CD4-positive, alpha-beta T cell treated with Interleukin-6 at 100 ng/mL for 8 hours (primary cell): ENCODE measurements at places on chromosomes 4 and X.

DNA sequence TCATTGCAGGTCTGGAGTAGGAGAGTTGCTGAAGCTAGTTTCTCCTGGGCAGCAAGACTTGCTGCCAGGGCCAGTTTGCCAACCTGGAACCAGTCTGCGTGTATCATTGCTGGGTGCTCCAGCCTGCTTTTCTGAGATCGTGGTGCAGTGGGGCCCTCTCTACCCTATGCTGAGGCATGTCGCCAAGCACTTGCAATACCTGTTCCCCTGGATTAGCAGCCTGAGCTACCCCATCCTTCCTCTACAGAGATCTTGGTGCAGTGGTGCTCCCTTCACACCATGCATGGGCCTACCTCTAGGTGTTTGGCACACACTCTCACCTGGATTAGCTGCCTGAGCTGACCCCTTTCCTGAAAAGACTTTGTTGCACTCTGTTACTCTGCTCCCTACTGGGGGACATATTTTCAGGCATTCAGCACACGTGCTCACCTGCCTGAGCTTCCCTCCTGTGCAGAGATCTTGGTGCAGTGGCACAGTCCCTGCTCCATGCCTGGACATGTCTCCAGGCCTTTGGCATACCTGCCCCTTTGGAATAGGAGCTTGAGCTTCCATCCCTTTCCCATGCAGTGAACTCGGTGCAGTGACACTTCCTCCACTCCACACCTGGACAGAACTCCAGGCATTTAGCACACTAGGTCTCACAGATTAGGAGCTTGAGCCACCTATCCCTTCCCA, 133.7 kb upstream of the CXCL13 start:
- no peak for DNase-seq

GRCh38 chr4:54976031-54976430, 149.4 kb downstream of the KDR start:
- DNase-seq, result no peak

DNA sequence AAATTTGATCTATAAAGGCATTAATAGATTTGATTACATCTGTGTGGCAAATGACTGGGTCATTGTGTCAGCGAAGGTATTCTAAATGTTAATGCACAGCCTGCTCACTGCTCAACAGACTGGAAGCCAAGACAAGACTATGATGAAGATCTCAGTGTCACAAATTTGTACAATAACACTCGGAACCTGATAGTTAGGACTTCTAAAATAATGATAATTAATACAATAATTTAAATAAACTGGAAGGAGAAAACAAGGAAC, 217.4 kb downstream of the CENPC start:
- no peak for DNase-seq

DNA sequence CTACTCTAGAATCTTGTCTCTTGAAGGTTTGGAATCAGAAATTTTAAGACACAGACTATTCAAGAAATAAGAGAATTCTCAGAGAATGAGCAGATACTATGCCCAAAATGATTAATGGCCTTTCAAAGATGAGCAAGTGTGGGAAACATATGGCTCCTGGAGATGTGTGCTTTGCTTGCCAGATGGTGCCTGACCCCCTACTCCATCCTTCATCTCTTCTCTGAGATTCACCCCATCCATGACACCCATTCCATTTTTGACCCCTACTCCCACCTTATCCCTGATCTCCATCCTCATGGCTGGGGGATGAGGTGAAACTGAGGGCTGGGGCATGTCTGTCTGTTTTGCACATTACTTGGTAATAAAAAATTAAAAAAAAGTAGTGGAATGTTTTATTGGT, 75.5 kb downstream of the GPC3 start:
- no peak for DNase-seq

DNA sequence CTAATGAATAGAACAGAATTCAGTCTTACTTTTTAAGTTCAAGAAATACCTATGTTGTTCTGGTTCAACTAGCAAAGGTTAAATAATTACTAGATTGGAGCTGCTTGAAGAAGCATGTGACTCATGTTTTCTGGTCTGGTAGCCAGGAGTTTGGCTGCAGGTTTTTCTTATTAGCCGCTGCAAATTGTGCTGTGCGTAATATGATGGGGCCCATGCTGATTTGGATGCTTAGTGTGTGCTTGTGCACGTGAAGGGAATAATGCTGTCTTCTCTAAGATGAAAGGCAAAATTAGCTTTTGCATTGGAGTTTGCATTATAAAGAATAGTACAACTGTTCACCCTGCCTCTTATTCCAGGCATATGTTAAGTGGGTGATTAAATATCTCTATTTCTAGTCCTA, 219.6 kb downstream of the SNCA start:
- DNase-seq, result no peak

DNA sequence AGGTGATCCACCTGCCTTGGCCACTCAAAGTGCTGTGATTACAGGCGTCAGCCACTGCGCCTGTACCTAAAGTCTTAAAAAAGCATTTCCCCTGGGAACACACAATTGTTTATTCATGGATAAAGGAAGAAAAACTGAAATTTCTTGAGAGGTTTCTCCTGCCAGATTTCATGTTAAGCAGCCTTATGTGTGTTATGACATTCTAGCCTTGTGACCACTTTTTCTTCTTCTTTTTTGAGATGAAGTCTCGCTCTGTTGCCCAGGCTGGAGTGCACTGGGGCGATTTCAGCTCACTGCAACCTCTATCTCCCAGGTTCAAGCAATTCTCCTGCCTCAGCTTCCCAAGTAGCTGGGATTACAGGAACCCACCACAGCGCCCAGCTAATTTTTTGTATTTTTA, 57.8 kb upstream of the PLAC8 start:
- DNase-seq, result no peak

DNA sequence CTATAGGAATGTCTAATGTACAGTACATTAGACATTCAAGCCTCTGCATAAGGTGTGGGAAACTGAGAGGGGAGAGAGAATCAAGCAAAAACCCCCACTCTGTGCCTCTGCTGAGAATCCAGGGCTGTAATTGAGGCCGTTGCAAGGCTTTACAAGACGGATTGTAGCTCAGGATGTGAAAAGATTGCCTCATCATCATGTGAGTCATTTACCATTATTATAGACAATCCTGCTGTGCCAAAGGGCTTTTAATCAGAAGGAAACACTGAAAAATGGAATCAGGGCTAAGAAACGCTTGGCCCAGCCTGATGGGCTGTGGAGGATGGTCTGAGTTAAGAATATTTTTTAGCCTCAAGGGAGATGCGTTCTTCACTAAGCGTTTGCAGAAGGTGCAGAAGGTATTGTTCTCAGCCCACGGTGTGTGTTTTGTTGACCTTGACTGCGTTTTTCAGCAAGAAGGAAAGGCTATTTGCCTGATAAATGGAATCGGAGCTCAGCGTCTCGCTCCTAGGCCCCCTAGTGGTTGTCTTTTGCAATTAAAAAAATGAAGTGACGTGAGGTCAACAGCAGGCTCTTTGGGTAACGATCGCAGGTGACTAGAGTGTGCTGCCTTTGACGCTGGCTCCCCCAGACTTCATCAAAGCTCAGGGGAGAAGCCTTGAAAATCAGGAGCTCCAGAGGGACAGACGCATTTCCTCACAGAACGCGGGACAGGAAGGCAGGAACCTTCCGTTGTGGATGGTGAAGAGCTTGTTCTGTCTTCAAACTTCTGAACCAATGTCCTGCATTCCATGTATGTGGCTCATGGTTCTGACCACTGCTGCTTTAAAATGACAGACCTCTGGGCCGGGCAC, 18.1 kb upstream of the CHRNA9 start:
- peak; percentile 78 for DNase-seq

GRCh38 chr4:54041100-54041499, 23.3 kb downstream of the CHIC2 start:
- no peak for DNase-seq

GRCh38 chrX:38651625-38652601, 90.6 kb downstream of the TSPAN7 start:
- no peak for DNase-seq

GRCh38 chr4:25437926-25438325, 60.9 kb downstream of the ANAPC4 start:
- DNase-seq, result no peak

GRCh38 chr4:99185581-99185980, 33.5 kb downstream of the ADH6 start:
- DNase-seq, result no peak

GRCh38 chrX:108304210-108304609, 134.0 kb downstream of the COL4A6 start:
- DNase-seq, result no peak

GRCh38 chr4:61517144-61517543, 317.0 kb downstream of the ADGRL3 start:
- no peak for DNase-seq

DNA sequence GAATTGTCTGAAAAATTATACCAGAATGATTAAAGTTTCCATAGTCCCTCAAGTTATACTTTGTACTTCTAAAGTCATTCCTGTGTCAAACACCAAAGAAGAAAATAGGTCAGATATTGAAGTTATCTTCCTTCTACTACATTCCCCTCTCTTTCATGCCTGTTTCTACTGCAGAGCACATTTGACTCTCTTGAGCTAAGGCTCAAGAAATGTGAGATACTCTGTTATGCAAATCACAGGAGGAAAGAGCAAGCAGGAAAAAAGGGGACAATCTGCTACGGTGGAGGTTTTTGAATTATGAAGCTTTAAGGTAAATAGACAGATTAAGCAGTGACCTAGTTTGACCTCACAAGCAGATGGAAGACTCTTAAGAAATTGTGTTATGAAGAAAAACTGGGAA, 198.9 kb upstream of the LDB2 start:
- DNase-seq, result no peak

- no peak for DNase-seq
These were observed 147.0 kb downstream of the CCSER1 start for GRCh38 chr4:90274175-90274574.

GRCh38 chr4:15894921-15895916, 43.3 kb downstream of the FGFBP1 start:
- DNase-seq, result no peak

DNA sequence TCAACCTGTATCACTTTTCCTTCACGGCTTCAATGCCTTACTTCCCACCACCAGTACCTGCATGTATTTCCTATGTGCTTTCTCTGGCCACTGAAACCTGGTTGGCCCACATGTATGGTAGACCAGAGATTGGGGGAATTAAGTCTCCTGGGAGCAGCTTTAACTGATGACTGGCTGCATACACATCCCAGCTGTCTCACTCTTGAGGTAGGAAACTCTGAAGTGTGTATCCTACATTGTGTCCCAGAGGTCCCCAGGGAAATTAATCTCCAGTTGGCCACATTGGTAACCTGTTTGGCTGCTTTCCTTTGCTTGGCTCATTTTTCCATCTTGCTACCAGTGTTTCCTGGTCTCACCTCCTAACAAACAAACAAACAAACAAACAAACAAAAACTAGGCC, 124.4 kb downstream of the ZNF827 start:
- no peak for DNase-seq

DNA sequence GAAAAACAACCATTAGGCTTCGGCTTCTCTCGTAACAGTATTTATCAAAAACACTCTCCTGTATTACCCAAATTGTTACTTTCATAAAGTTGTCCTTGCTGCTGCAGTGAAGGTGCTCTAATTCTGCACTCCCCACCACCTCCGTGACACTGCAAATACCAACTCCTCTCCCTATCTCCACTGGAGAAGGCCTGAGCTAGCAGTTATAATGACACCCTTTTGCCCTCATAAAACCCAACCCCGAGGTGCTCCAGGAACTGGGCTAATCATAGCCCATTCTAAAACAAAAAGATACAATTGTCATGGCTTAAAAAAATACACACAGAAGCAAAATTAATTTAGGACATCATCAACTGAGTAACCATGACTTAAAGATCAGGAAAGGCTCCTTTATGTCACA, 59.2 kb downstream of the MAP7D2 start:
- DNase-seq, result no peak

DNA sequence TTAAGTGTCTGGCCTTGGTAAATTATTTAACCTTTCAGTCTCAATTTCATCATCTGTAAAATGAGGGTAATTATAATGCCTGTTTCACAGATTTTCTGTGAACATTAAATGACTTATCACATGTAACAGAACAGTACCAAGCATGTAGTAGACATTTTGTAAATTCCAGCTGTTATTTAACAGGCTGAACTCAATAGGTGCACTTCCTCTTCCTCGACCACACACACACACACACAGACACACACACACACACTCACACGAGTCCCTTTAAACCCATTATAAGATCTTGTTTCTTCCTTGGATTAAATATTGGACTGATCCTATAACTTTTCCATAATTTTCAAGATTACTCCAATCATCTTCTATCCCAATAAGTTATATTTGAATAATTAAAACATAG, 53.4 kb upstream of the COL25A1 start:
- DNase-seq, result no peak

GRCh38 chr4:61489927-61490326, 289.8 kb downstream of the ADGRL3 start:
- no peak for DNase-seq

- DNase-seq, result no peak
These were observed 74.7 kb downstream of the GALNT7 start for GRCh38 chr4:173243321-173243720.

- DNase-seq, result no peak
These were observed 138.3 kb upstream of the TEX13D start for GRCh38 chrX:124194199-124194598.

DNA sequence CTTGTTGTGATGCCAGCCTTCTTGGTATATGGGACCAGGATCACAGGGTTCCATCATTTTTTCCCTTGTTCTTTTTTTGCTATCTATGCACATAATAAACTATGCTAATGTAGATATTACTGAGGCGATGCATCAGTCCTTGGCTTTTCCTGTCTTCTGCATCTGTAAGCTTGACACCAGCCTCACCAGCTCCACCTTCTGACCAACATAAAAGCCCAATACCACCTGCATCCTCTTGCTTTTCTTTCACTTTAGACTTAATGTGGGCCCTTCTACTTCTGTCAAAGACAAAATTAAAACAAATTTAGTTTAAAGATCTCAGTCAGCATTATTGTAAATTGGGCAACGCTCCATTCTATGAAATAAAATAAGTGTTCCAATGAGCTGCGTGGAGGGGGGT, 1718.8 kb upstream of the PCDH10 start:
- no peak for DNase-seq
